Hematopoietic multipotent progenitor cell treated with erythropoietin and hydrocortisone succinate and interleukin-3 and kit ligand, for 6 days (in vitro differentiated cells): ENCODE measurements at places on chromosomes 6 and 20.

- no peak for DNase-seq
Observed at GRCh38 chr20:19026901-19027644, 185.4 kb upstream of the SLC24A3 start.

- no peak for DNase-seq
Observed at GRCh38 chr20:59482351-59483187, 121.8 kb upstream of the PHACTR3 start.

DNA sequence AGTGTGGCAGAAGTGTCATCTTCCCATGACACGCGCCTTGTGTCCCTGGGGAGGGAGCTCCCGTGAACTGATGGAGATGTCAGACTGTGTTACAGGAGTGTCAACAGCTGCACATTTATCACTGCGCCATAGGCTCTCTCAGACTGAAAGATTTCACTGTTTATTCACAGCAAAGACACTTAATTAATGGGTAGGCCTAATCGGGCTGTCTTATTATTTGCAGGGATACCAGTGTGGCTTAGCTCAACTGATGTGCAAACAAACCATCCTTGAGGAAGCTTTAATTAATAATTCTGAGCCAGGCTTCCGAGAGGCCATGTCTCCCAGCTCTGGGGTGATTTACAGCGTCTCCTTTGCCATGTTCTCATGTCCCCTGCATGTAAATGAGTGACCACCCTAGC is 771.0 kb downstream of the QKI start:
- DNase-seq, result no peak

- DNase-seq, result no peak
Observed at GRCh38 chr6:157546321-157546720, 165.3 kb downstream of the ZDHHC14 start.

DNA sequence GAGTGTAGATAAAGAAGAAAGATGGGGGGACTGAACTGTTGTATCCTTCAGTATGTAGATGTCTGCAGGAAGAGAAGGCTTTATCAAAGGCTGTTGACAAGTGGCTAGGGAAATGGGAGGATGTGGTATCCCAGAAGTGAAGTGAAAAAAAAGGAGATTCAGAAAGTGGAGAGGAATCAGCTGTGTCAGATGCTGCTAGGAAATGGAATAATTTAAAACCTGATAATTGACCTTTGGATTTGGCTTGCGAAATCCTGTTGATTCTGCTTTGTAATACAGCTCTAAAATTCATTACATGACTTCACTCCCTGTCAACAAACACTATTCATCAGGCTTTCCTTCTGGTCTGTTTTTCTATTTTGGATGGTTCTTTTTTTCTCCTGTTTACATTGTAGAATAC is 41.7 kb downstream of the PHF3 start:
- DNase-seq, result no peak

GRCh38 chr6:162871966-162872365 is 144.2 kb downstream of the PACRG start:
- no peak for DNase-seq

DNA sequence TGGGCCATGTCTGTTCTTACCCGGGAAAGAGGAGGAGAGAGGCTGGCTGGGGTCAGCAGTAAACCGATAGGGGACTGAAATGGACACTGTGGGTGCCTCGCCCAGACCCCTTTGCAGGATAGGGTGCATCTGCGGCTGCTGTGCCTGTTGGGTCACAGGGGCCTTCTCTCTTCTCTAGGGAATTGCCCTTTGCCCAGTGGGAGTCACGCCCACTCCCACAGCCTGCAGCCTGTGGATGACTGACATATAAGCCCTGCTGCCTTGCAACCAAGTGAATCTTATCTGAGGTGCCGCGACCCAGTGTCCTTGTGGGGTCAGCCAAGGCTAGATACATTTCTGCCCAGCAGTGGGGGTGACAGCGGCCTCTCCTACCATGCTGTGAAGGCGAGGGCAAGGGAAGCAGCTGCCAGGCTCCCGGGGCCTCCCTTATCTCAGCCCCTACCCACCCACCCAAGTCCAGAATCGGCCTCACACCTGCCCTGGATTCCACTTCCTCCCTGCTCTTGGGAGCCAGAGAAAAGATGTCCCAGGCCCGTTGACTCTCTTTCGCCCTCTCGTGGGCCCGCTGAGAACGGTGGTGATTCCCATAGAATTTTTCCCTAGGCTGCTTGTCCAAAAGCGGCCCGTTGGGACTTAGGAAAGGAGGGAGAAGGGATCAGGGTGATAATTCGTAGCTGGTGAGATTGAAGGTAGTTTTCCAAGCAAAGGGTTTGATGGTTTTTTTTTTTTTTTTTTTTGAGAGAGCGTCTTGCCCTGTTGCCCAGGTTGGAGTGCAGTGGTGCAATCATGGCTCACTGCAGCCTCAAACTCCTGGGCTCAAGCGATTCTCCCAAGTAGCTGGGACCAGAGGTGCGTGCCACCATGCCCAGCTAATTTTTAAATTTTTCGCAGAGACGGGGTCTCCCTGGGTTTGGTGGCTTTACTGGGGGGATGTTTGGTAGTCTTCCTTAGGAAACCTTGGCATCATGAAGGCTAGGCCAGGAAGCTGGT is 76.4 kb upstream of the RNF24 start:
- peak; percentile 84 for DNase-seq

- peak; percentile 85 for DNase-seq
Observed at GRCh38 chr6:43509984-43510826, at the start of gene LRRC73. TSS of gene LRRC73 (minus strand) at chr6:43510346. CDS start at chr6:43509785, 561 bp downstream.

DNA sequence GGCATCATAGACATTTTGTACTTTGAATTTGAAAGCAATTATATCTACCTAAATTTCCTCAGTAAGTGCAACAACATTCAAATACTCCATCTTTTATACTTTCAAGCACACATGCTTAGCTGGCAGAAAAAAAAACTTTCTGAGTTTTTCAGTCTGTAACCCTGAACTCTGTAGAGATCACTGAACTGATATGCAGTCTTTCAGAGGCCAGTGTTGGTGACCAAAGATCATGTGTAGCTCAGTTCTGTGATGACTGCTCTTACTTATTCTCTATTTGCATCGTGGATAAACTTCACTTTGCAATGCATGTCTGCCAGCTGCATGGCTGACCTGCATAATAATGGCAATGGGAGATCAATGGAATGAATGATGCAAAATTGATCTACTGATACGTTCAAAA is 431.3 kb downstream of the FRK start:
- no peak for DNase-seq

DNA sequence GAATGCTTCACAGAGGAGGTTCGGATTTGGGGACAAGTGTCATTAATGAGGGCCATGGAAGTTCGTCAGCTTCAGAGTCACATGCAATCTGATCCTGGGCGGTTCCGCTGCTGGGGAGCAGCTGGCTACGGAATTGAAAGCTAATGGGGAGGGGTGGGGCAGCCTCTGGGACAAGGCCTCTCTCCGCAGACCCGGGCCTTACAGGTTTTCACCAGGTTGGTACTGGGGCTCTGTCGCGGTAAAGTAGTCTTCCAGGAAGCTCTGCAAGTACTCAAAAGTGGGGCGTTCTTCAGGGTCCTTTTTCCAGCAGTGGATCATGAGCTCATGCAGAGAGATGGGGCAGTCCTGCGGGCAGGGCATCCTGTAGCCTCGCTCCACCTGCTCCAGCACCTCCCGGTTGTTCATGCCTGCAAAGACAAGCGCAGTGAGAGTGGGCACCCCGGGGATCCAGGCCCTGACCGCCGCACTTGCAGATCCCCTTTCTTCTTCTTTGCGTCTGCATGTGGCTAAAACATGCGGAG is 55.9 kb upstream of the TRAF3IP2 start:
- DNase-seq, result no peak

GRCh38 chr6:37088897-37089296 is 81.1 kb upstream of the PIM1 start:
- DNase-seq, result no peak

GRCh38 chr6:75855052-75855451 is 106.0 kb downstream of the MYO6 start:
- peak; percentile 80 for DNase-seq

- no peak for DNase-seq
Observed at GRCh38 chr6:51648236-51648635, 439.2 kb downstream of the PKHD1 start.

- no peak for DNase-seq
Observed at GRCh38 chr6:34709386-34709785, 12.8 kb upstream of the ILRUN start.

- DNase-seq, result no peak
Observed at GRCh38 chr6:141641406-141641805, 491.3 kb upstream of the GJE1 start.

DNA sequence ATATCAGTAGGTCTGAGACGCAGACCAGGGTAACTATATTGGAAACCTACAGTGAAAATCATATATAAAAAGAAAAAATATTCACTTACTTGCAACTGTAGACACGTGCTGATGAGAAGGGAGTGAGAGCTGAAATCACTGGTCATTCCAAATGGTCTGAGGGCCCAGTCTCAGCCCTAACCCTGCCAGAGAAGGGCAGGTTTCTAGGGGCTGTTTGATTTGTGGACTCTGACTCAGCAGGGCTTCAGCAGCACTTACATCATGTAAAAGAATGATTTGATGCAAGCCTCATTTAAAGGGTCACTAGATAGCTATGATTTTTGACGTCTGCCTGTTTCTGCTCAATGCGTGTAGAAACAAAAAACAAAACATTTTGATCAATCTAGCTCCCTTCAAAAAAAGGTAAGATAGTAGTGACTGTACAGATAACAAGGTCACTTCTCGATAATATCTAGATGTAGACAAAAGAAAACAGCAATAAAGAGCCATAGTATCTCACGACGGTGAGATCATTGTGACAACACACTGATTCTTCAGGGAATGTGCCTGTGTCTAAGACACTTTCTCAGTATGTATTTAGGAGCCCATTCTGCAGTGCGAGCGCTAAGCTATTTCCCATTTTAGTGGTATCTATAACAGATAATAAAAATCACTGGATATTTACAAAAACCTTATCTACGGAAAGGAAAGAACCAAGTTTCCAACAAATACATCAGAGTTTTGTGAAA is 307.2 kb downstream of the HIVEP2 start:
- no peak for DNase-seq

DNA sequence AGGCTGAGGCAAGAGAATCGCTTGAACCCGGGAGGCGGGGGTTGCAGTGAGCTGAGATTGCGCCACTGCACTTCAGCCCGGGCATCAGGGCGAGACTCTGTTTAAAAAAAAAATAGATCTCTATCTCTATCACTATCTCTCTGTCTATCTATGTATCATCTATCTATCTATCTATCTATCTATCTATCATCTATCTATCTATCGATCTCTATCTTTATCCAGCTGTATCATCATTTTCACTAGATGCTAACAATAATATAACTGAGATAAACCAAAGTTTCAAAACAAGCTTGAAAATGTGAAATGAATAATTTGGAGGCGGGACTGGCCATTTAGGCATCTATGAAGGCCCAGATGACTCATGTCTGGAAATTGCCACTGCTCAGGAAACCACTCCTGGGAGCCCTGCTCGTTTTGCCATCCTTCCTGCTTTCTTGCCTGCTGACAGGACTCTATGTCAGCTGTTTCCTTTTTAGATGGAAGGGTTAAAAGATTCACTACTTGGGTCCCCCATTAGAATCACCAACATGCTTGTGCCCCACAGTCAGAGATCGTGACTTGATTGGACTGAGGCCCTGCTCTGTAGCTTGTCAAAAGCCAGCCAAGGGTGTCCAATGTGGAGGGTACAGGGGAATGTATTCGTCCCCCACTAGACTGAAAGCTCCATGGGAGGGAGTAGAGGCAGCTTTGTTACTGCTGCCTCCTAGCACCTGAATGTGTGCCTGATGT is 61.7 kb downstream of the UTRN start:
- no peak for DNase-seq

- DNase-seq, result peak; percentile 65
Observed at GRCh38 chr6:2799936-2800527, 34.8 kb downstream of the WRNIP1 start.

DNA sequence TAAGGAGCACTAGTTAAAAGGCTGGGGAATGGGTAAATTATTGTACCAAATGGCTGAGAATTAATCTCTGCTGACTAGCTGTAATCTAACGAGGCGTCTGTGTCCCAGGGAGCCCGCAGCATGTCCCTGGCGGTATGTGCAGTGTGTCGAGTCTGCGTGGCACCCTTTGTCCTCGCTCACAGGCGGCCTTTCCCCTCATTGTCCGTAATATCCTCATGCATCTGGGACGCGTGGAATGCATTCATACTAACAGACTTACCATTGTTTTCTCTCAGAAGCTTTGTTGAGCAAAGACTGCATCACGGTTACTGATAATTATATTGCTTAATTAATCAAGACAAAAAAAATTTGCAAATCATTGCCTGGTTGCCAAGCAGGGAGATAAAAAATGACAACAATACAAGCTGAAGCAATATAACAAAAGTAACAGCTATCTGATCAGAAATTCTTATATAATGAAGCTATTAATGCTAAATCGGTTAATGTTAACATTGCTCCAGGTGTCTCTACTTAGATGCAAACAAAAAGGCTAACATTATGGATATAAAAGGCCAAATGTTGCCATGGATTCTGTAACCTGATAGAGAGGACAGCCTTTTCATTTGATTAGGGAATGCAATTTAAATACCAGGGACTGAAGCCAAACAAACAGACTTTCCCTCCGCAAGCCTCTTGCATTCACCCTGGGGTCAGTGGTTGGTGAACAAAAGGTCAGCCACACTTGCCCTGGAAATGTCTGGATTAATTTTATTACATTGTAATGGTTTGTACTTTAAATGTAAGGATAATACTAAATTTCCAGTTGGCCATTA is 124.8 kb downstream of the INSM1 start:
- no peak for DNase-seq

GRCh38 chr6:112575309-112575834 is 228.2 kb downstream of the RFPL4B start:
- DNase-seq, result no peak

DNA sequence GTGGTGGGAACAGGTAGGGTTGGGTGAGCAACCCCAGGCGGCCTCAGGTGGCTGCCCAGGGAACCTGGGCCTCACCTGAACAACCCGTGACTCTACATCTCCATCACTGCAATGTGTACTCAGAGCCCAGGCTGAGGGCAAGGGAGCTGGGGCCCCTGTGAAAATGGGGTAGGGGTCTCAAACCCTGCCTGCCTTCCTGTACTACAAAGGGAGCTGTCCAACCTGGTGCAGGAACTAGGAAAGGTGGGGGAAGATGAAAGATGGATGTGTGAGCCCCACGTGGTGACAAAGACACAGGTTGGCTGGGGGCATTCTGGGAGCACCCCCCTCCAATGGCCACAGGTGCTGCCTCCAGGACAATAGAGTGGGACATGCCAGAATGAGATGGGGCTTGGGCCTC is 62.1 kb upstream of the SLC2A12 start:
- DNase-seq, result no peak

- no peak for DNase-seq
Observed at GRCh38 chr6:84123186-84123585, 89.6 kb downstream of the MRAP2 start.

DNA sequence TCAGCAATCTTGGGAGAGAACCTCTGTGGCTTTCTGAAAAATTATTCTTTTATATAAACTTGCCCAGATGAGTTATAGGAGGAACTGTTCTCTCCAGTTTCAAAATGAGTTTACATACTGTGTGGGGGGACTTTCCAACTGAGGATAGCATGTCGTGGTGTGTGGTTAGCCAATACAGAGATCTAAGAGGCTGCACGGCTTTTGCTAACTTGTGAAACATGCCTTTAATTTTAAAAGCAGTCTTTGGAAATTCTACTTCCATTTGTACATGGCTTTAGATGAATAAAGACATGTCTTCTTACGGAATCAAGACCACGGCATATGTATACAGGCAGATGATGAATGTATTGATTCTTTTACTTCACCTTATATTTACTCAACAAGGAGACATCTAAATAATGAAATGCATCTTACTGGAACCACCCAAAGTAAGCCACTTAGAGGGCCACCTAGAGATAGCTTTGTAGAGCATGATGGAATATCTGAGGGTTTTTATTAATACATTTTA is 39.8 kb downstream of the HIVEP1 start:
- peak; percentile 62 for DNase-seq
